ENCODE measurements at places on chromosomes 11 and 22.

- DNase-seq: no peak
These were observed 9.7 kb downstream of the SELENOO start for GRCh38 chr22:50210378-50211139.

- DNase-seq: no peak
These were observed 1.0 kb downstream of the CTR9 start for GRCh38 chr11:10752061-10752460.

DNA sequence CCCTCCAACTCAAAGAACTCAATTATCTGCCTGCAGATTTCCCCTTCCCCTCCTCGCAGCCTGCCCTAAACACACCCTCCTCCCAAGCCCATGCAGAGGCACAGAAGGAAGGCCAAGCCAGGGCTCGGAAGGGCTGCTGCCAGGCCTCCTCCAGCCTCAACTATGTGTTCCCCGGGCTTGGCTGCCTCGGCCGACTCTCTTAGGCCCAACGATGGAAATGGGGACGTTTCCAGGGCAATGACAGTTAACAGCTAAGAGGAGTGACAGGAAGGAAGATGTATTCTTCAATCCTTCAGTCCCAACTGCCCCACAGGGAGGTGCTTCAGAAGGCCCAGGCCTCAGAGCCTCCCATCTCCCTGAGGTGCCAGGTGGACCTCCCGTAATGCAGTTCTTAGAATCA is 104.0 kb upstream of the AKIP1 start:
- no peak for DNase-seq

DNA sequence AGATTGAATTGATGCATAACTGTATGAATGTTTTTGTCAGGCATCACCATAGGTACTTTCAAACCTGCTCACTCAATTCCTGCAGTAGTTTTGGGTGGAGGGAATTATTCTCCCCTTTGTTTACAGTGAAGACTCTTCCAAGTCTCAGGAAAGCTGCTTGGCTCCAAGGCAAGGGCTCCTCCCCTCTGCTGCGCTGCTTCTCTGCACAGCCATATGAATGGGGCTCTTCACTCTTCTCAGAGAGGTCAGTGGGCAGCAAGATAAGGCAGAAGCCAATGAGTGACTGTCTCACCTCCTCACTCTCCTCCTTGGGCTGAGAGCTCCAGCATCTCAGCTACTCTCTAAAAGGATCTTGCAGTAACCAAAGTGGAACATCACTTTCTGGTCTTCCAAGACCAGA is 165.7 kb upstream of the TTC12 start:
- DNase-seq: no peak

- DNase-seq: no peak
These were observed 13.4 kb downstream of the CTR9 start for GRCh38 chr11:10764412-10764811.

Data from stimulated activated CD4-positive, alpha-beta T cell treated with anti-CD3 and anti-CD28 coated beads, Interleukin-4, amount 100 ng/mL, for 48 hours (primary cell).